ENCODE measurements at places on chromosomes 7 and 10. TPM values are rescaled to one million over a fixed set of nuclear protein-coding genes. Genes with fewer than 3 reads are reported as not detected.

INPP5F gene
- 95.4 TPM for total RNA-seq

HEPACAM2 gene
- not detected for total RNA-seq

PAX4 gene
- not detected for total RNA-seq

C10orf95 gene
- 0.27 TPM for total RNA-seq

BLNK gene
- not detected for total RNA-seq

All from neural crest cell (in vitro differentiated cells).